ACHN (cell line): ENCODE measurements at places on chromosomes 13 and 19.

- DNase-seq: no peak
Measured at GRCh38 chr19:16374436-16374835, 49.8 kb downstream of the KLF2 start.

DNA sequence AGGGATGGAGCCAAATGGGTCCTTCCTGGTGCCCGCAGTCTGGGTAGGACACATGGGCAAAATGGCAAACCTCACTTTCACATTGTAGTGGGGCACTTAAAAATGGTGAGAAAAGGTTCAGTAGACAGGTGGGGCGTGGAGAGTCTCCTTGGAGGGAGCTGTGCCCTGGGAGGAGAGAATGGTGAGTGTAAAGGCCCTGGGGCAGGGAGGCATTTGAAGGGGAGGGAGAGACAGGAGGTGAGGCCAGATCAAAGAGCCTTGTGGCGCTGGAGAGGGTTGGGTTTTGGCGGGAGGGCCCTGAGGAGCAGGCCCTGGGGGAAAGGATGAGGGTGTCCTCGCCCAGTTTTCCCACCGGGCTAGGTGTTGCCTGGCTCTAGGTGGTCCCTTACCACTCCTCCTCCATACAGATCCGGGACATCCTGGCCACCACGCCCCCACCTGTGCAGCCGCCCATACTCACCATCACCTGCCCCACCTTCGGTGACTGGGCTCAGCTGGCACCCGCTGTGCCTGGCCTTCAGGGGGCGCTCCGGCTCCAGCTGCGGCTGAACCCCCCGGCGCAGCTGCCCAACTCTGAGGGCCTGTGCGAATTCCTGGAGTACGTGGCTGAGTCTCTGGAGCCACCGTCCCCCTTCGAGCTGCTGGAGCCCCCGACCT, 6.3 kb downstream of the MAP1S start:
- no peak for DNase-seq

GRCh38 chr13:39408512-39408911, 194.5 kb downstream of the LHFPL6 start:
- DNase-seq: no peak

DNA sequence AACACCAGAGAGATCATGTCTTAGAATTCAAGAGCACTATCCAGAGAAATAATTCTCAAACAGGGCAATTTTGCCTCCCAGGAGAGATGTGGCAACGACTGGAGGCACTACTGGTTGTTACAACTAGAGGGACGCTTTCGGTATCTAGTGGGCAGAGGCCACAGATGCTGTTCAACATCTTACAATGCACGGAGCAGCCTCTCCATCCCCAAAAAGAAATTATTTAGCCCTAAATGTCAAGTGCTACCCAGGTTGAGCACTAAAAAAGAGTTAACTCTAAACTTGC, 78.6 kb downstream of the ABCC4 start:
- no peak for DNase-seq
